ENCODE measurements at places on chromosomes 5 and 9.

DNA sequence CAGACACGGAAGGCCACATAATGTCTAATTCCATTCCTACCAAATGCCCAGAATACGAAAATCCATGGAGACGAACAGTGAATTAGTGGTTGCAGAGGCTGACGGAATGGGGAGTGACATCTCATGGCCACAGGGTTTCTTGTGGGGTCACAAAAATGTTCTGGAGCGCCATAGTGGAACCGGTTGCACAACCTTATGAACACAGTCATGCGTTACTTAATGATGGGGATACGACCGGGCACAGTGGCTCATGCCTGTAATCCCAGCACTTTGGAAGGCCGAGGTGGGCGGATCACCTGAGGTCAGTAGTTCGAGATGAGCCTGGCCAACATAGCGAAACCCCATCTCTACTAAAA lies 26.0 kb upstream of the TTLL11 start:
- DNase-seq, result no peak

- no peak for DNase-seq
Observed at GRCh38 chr9:134620751-134621557, 20.6 kb upstream of the COL5A1 start.

- no peak for DNase-seq
Observed at GRCh38 chr9:111663301-111663823, 2.0 kb downstream of the GNG10 start.

DNA sequence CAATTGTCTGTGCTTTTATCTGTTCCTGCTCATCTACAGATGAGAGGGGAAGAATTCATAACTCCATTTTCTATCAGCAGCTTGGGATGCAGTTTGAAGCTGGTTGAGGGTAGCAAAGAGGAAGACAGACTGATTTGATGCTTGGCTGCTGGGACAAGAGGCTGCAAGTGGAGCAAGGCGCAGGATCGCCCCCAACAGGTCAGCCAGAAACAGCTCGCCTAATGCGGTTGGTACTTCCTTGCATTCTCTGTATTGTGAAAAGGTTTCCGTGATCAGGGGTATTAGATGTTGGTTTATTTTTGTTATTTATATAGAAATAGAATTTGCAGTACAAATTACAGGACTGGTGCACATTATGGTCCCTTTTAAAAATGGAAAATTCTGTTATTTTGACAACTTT lies 40.6 kb downstream of the ZNF883 start:
- DNase-seq, result no peak

- DNase-seq, result no peak
Observed at GRCh38 chr9:119961774-119962424, 592.7 kb upstream of the BRINP1 start.

DNA sequence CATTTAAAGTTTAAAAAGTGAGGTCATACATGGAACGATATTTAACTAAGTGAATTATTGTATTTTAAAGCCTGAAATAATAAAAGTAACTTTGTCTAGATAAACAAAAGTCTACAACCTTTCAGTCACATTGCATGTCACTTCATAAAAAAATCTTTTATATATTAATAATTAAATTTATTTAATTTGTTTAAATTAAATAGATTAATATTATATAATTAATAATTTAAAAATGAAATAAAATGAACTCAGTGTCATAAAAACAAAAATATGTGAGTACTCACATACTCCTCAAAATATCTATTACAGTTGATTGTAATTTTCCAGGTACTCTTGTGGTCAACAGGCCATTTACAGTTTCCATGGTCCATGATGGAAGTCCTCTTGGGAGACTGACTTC lies 11.2 kb downstream of the GABRG2 start:
- no peak for DNase-seq

Data from stimulated activated CD4-positive, alpha-beta T cell treated with anti-CD3 and anti-CD28 coated beads, Interleukin-1b, Interleukin-23, amount 100 ng/mL, for 24 hours (primary cell).